Right ventricle myocardium superior (tissue), 1 donor: ENCODE measurements at places on chromosomes 7 and 10.

- DNase-seq = no peak
Observed at GRCh38 chr7:74612015-74612829, 45.3 kb upstream of the GTF2I start.

DNA sequence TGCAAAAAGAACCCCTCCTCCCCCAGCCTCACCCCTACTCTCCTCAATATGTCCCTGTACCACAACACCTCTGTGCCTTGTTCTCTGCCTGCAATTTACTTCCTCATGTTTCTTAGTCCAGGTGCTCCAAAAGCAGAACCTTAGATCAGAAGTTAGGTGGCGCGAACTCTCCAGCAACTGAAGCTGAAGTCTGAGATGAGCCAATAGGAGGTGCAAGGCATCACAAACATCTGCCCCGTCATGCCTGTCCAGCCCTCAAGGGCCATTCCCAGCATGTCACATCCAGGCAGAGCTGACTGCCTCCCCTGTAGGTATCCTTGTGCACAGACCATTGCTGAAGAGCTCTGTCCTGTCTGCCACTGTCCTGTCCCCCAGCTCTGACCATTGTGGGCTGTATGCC is 508.8 kb downstream of the GRID1 start:
- DNase-seq = no peak

DNA sequence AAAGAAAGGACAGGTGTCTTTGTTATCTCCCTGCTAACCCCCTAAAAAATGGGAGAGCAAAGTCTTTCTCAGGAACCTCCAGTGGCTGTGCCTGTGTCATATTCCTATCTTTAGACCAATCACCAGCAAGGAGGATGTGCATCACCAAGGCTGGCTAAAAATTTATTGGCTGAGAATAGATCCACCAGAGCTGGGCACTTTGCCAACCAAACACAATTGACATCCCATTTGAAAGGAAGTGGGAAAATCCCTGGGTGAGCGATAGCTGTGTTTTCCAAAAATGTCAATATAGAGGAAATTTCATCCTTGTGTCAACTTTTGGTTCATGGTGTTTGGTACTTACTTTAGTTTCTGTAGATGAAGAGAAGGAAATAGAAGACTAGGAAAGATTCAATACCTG is 13.1 kb upstream of the GPR141 start:
- no peak for DNase-seq

DNA sequence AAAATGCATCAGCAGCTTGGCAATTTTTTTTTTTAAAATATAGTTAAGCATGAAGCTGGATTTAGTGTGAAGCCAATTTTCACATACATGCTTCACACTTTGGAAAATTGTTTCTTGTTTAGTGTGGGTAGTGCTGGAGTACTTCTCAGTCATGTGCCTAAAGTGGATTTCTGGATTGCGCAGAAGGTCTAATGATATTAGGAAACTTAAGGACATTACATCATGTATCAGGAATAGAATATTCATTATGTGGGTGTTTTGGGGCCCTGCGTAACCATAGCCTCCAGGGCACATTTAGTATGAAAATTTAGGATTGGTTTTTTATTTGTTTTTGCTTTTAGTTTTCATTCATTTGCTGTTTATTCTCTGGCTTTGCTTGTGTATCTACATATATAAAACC is 28.8 kb upstream of the BNIP3 start:
- no peak for DNase-seq

DNA sequence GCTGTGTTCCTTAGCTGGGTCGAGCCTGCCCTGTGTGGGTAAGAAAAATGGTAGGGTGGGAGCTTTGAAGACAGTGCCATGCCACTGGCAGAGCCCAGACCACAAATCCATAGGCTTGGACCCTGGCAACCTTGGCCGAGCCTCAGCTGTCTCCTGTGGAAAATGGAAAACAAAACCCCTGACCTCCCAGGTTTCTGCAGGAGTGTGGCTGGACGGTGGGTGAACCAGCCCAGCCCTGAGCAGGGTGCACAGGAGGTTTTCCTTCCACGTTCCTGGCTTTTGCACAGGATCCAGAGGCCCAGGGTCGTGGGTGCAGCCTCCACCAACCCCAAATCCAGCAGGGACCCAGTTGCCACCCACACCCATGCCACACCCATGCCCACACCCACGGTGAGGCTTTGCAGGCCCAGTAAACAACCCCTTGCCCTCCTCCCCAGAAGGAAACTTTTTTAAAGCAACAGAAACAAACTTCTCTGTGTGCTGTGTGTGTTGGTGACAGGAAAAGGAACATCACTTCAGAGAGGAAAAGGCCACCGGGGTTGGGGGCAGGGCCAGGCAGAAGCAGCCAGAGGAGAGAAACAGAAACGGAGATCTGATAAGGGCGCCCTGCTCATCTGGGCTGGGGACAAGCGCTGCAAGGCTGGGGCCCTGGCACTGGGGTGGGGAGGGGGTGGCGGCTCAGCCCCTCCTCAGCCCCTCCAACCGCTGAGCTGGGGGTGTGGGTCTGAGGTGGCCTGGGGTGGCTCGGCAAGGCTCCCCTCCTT is 20.7 kb upstream of the ZMIZ1 start:
- DNase-seq = no peak

GRCh38 chr10:6394084-6394483 is 186.0 kb downstream of the PRKCQ start:
- DNase-seq = no peak

DNA sequence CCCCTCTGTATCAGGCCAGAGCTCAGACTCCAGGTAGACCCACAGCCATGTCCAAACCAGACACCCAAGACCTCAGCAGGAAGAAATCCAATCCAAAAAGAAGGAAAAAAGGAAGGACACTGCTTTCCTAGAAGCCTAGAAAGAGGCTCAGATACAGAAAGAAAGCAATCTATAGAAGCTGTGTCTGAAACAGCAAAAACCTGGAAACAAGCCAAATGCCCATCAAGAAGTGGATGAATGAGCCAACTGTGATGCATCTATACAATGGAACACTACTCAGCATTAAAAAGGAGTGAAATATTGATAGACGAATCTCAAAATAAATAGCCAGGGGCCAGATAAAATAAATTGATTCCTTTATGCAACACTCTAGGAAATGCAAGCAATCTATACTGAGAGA is 31.6 kb downstream of the GRB10 start:
- no peak for DNase-seq

DNA sequence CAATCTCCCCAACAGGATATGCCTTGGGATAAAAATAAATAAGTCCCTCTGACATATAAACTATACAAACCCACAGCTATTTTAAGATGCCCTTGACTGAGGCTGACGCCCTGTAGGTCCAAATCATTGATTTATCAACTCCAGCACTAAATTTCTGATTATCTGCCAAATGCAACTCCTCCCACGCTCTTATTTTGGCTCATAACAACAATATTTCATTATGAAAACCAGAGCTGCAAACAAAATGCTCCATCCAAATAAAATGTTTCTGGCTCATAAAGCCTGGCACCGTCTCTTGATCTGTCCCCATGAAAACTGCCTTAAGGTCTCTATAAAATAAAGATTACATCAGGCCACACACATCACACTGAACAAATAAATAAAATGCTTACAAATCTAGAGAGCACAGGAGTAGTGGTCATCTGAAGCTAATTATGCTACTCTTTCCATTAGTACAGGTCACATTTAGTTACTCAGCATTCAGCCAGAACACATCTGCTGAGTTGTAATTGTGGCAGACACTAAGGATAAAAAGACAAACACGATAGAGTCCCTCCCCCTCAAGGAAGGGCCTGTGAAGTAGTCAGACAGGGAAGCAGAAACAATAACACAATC is 28.8 kb downstream of the CACUL1 start:
- DNase-seq = no peak

DNA sequence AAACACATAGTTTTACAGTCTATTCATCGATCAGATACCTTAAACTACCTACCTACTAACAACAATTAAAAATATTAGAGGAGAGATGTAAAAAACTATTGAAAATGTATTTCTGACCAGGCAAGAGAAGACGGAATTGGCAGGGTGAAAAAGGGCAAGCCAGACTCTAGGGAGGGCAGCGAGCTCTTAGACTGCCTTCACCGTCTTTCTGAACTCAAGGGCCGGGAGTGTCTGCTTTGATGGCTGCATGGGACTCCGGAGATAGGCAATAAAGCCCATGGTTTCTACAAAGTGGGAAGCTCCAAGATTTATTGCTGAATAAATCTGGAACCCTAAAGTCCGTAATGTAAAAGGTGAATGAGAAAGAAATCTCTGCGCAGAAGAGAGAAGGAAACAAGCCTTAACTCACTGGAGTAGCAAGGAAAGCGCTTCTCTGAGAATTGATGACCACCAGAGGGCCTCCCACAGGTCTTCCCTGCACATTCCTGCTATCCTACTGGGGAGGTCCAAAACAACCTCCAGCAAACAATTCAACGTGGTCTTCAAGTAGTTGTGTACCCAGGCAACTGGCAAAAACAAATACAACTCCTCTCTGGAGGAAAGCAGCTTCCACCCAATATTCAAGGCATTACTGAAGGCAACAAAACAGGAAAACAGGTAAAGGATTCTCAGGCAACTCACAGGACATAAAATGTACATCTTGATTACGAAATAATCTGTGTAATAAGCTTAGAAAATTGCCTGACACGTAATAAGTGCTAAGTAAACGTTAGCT is 181.3 kb downstream of the SDK1 start:
- DNase-seq = no peak

GRCh38 chr7:23349484-23350157 is 50.5 kb downstream of the MALSU1 start:
- no peak for DNase-seq

- DNase-seq = no peak
Observed at GRCh38 chr7:136275794-136276193, 298.6 kb upstream of the MTPN start.

DNA sequence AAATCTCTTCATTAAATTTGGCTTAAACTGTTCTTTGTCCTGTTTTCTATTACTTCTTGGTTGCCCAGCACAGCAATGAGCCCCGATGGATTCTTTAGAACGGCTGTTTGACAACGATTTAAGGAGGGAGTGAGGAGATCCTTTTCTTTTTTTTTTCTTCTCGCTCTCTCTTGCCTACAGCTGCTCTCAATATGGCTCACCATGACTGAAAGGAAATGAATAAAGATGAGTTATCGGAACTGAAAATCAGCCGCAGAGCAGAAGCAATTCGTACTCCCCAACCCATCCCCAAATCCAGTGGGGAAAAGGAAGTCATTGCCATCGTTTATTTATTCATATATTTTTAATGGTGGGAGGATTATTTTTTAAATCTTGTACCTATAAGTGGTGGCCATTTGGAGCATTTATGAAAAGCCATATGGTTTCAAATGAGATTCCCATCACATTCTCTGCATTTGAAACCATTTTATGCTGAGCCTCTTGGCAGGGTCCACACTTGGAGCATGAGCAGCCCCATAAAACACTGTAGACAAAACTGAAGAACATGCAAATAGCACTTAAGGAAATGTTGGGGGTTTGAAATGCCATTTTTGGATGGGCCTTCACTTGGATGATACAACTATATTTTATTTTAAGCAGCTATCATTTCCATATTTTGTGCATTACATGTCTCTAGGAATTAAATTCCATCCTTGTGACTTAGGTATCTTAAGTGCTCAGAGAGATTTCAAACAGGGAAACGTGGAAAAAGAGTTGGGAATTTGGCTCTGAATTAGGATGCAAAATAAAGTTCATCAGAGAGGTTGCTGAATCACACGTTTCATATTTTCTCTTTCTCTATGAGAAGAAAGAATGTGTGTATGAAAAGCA is 107.7 kb upstream of the FZD1 start:
- DNase-seq = no peak

DNA sequence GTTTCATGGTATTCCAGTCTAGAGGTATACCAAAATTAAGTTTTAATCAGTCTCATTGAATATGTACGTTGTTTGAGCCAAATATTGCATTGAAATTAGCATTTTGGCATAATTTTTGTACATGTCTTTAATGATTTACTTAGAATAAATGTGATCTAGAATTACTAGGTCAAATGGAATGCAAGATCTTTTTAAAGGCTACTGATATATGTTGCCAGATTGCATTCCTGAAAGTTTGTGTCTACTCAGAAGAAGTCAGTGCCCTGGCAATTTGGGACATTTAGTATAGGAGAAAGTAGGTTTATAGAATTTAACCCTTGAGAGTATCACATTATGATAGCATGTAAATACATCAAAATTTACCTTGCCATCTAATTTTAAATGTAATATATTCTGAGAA is 32.4 kb downstream of the KMT2E start:
- no peak for DNase-seq

- DNase-seq = no peak
Observed at GRCh38 chr7:78510580-78511188, 712.1 kb downstream of the PHTF2 start.

DNA sequence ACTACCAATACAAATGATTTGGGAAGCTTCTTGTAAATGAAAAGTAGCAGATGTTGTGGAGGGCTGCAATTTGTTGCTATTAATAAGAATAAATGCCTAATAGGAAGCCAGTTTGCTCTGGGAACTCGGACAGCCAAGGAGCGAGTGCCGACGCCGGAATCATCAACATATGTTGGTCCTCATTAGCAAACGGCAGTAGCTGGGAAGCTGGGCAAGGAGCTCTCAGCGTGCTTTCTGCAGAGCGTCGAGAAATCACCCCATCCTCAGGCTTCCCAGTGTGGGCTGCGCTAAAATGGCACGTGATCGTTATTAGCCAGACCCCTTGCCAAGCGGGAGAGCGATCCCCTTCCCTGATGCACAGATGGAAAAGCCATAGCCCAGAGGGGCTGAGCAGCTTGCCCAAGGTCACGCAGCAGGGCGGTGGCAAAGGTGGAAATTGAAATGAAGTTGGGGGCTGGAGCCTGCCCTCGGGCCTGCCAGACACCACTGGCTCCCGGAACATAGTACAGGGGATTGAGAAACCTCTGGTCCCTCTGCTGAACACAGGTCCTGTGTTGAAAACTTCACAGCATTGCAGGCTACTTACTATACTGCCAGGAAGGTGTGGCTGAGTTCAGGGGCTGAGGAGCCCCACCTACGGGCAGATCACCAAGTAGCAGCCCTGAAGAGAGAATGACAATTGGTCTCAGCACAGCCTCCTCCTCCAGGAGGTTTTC is 326.9 kb downstream of the PLXNA4 start:
- DNase-seq = no peak

GRCh38 chr7:1700536-1701333 is 30.7 kb downstream of the ELFN1 start:
- no peak for DNase-seq

GRCh38 chr10:36602374-36602773 is 523.0 kb upstream of the ANKRD30A start:
- DNase-seq = no peak
